ENCODE measurements at places on chromosomes 7 and 10. TPM values are rescaled to one million over a fixed set of nuclear protein-coding genes. Genes with fewer than 3 reads are reported as not detected.

Gene PRLHR
- total RNA-seq = not detected

Gene HABP2
- not detected for total RNA-seq

Gene CALHM1
- not detected for total RNA-seq

Gene SPDYE1
- not detected for total RNA-seq

Gene ATOH7
- not detected for total RNA-seq

Gene DCLRE1A
- total RNA-seq = 9.0 TPM

- peaks cover 23% of the 10 kb centered on the region for H3K4me1 ChIP-seq
- H3K4me3 ChIP-seq = no peak overlapping the region
- no peak for DNase-seq
- peak overlapping the region; percentile 70 for H3K27ac ChIP-seq
- H3K36me3 ChIP-seq = peaks cover 10% of the 10 kb centered on the region
Measured at GRCh38 chr10:5751601-5752253, 61.5 kb downstream of the GDI2 start.

- H3K4me3 ChIP-seq = no peak overlapping the region
- no peaks in the 10 kb centered on the region for H3K4me1 ChIP-seq
- no peaks in the 10 kb centered on the region for H3K36me3 ChIP-seq
- no peaks in the 10 kb centered on the region for H3K27me3 ChIP-seq
- no peak for DNase-seq
Measured at GRCh38 chr7:79529214-79529880, 75.9 kb upstream of the MAGI2 start.

- no peaks in the 10 kb centered on the region for H3K27me3 ChIP-seq
- H3K27ac ChIP-seq = no peak overlapping the region
- H3K4me1 ChIP-seq = no peaks in the 10 kb centered on the region
- no peaks in the 10 kb centered on the region for H3K36me3 ChIP-seq
Measured at GRCh38 chr10:74282848-74283210, 131.8 kb downstream of the ADK start.

- H3K27ac ChIP-seq = no peak overlapping the region
- no peak overlapping the region for H3K4me3 ChIP-seq
Measured at GRCh38 chr7:102064361-102065025, 222.2 kb upstream of the SH2B2 start.

DNA sequence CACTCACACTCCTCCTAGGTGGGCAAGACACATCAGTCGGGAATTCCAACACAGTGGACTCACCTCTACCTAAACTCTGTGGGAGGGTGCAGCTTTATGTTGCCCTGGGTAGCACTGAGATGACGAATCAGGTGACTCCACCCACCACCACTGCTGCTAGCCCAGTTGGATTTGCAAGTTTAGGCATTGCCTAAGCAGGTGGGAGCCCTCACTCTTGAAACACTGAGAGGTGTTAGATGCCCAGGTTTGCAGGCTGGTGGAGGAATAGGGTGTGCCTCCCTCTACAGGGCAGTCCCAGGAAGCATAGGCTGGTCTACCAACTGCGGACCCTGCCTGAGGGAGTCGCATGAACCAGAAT lies 708.9 kb downstream of the POM121L12 start:
- H3K36me3 ChIP-seq = no peaks in the 10 kb centered on the region
- no peak for DNase-seq
- no peak overlapping the region for H3K4me3 ChIP-seq
- no peaks in the 10 kb centered on the region for H3K4me1 ChIP-seq

DNA sequence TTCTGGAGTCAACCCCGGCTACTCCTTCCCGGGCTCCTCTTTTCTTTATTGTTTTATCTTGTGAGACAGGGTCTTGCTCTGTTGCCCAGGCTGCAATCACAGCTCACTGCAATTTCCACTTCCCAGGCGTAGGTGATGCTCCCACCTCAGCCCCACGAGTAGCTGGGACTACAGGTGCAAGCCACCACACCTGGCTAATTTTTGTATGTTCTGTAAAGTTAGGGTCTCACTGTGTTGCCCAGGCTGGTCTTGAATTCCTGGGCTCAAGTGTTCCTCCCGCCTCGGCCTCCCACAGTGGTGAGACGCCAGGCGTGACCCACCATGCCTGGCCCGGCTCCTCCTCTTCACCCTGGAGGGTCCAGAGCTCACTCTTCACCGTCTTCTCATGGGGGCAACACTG lies 15.3 kb upstream of the PDGFA start:
- DNase-seq = no peak
- H3K4me1 ChIP-seq = peaks cover 8% of the 10 kb centered on the region
- no peaks in the 10 kb centered on the region for H3K27me3 ChIP-seq
- H3K27ac ChIP-seq = no peak overlapping the region
- no peaks in the 10 kb centered on the region for H3K36me3 ChIP-seq

DNA sequence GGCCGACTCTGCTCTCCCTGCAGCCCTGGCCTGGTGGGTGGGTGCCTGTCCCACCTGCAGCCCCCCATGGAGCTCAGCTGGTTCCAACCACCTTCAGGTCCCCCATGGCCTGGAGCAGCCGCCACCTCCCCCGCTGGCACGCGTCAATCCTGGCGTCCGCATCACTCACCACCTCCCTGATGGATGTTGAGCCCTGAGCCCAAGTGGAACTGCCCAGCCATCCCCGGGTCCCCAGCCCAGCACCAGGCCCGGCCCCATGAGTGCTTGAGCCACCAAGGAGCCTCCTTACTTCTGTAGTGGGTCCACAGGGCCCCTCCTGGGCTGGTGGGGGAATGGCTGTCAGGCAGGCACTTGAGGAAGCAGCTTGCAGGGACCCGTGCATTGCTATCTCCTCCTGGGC lies 14.6 kb downstream of the AGAP3 start:
- H3K4me1 ChIP-seq = no peaks in the 10 kb centered on the region
- no peak overlapping the region for H3K4me3 ChIP-seq
- no peak for DNase-seq
- no peaks in the 10 kb centered on the region for H3K36me3 ChIP-seq

GRCh38 chr7:132248841-132249240 lies 327.4 kb downstream of the PLXNA4 start:
- no peak for DNase-seq
- H3K27ac ChIP-seq = no peak overlapping the region

Measured in thyroid gland (tissue), 4 donors.